ENCODE measurements at places on chromosomes 6 and 20.

DNA sequence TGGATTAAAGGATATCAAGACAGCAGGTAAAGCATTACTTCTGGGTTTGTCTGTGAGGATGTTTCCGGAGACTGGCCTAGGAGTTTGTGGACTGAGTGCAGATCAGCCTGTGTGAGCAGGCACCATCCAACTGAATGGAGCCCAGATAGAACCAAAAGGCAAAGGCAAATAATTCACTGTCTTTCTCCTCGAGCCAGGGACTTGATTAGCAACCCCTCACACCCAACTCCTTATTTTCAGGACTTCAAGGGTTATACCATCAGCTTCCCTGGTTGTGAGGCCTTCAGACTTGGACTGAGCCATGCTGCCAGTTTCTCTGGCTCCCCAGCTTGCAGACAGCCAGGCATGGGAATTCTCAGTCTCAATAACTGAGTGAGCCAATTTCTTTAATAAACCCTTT is 19.3 kb downstream of the PSMB1 start:
- no peak for DNase-seq

- DNase-seq: no peak
These were observed 56.4 kb downstream of the SNRNP48 start for GRCh38 chr6:7646394-7646793.

DNA sequence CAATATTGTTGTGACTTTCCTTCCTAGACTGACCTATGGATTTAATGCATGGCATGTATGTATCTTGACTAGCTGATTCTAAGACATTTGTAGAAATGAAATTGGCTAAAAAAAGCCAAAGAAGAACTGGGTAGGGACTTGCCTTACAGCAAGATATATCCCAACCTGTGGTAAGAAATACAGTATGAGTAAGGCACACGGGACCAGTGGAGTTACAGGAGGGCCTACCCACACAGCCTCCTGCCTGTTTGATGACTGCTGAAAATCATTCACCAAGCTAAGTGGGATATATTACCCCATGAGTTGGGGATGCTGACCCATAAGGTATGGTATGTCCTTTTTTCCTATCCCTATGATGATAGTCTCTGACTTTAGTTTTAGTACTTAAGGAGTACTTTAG is 112.2 kb downstream of the INSM1 start:
- no peak for DNase-seq

DNA sequence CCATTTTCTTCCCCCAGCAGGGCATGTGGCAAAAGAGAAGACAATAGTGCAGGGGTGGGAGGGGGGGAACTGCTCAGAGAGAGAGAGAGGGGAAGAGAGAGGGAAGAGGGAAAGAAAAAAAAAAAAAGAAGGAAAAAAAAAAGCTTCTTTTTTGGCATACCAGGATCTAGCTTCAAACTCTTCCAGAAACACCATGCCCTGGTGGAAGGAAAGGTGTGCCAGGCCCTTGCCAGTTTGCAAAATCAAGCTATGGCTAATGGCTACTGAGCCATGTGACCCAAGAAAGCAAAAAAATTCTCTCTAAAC is 326 bp downstream of the ZMYND8 start:
- DNase-seq: no peak

DNA sequence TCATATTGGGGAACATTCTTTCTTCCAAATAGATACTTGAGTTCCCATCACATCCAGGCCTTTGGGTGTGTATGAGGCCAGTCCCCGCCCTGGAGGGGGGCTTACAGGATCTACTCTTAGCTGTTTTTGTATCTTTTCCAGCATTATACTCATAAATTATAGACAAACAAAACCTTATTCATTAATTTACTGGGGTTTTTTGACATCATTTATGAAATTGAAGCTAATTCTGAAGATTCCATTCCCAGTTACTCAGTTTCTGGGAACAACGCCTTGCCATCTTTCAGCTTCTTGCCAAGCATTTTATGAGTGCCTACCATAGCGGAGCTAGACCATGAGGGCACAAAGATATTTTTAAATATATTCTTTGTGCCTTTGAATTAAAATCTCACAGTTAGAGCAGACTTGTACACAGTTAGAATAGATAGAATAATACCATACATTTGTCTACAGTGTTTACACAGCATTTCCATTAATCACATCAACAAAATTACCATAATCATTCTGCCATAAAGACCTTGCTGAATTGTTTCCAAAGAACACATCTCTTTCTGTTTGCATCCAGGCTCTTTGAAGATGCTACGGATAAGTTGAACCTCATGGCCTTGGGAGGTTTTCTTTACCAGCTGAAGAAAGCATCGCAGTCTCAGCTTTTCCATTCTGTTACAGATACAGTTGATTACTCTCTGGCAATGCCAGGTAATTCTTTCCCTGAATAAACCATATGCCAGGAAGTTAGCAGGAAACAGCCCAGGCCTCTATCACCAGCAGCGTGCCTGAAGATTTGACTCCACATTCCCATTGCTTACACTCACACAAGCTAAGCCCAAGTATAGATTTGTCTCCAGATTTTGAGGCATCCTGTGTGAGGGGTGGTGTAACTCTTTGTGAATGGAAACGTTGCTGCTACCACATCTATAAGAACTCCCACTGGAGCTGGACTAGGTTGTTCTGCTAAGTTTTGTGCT is 75.4 kb upstream of the PBOV1 start:
- no peak for DNase-seq

DNA sequence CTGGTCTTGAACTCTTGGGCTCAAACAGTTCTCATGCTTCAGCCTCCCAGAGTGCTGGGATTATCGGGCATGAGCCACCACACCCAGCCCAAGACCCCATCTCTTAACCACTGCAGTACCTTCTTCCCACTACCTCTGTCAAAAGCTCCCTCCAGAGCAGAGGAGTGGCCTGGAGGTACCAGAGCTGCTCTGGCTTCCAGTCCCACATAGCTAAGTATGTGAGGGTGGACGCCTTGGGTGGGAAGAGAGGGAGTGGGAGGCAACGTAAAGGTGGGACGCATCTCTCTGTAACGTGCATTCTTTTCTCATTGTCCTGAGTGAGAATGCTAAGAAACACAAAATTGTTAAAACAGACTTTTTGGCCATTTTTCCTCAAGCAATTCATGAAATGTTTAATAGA is 24.5 kb downstream of the TM9SF4 start:
- no peak for DNase-seq

- no peak for DNase-seq
These were observed 71.6 kb downstream of the GJA1 start for GRCh38 chr6:121506761-121507754.

DNA sequence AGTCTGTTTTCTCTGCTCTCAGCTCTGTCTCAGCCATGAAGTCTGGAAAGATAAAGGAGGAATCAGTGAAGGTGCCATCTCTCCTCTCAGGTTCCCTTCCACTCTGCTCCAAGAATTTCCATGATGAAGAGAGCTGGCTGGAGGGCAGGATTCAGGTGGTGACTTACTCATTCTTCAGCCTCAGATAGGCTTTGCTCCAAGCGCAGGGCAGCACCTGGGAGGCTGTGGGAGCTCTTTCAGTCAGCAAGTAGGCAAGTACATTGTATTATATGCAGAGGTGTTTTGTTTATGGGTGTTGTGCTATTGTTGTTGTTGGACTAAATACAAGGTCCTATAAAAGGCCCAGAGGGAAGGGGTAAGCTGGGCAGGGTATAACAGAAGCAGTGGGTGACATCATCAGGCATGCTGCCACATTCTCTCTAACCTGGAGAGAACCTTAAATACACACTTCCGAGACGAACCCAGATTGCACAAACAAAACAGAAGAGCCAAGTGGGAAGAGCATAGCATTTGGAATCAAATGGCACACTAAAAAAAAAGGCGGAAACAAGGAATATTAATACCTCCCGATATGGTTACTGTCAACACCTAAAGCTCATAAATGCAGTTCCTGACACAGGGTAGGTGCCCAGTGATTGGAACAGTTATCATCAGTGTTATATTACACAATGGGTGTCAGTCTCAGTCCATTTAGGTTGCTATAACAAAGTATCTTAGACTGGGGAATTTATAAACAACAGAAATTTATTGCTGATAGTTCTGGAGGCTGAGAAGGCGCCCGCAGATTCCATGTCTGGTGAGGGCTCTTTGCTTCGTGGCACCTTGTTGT is 14.5 kb upstream of the PSMG4 start:
- no peak for DNase-seq

- no peak for DNase-seq
These were observed 511.6 kb downstream of the CDH26 start for GRCh38 chr20:60469829-60470228.

- DNase-seq: no peak
These were observed 22.8 kb downstream of the SLC17A9 start for GRCh38 chr20:62975251-62975760.

DNA sequence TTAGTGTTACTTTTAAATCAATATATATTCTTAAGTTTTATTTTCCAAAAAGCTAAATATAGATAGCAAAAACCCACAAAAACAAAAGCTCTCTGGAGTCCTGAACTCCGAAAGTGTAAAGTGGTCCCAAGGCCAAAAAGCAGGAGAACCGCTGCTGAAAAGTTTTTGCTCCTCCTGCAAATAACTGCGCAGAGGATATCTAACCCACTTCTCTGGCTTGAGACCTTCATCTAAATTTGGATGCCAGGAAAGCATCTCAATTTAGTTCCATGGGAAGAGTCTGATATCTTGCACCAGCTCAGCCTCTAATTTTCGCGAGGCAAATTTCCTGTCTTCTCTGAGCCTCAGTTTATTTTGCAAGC is 523 bp downstream of the MRPS10 start:
- no peak for DNase-seq

GRCh38 chr6:52990342-52990741 is 4.7 kb downstream of the GSTA4 start:
- no peak for DNase-seq

DNA sequence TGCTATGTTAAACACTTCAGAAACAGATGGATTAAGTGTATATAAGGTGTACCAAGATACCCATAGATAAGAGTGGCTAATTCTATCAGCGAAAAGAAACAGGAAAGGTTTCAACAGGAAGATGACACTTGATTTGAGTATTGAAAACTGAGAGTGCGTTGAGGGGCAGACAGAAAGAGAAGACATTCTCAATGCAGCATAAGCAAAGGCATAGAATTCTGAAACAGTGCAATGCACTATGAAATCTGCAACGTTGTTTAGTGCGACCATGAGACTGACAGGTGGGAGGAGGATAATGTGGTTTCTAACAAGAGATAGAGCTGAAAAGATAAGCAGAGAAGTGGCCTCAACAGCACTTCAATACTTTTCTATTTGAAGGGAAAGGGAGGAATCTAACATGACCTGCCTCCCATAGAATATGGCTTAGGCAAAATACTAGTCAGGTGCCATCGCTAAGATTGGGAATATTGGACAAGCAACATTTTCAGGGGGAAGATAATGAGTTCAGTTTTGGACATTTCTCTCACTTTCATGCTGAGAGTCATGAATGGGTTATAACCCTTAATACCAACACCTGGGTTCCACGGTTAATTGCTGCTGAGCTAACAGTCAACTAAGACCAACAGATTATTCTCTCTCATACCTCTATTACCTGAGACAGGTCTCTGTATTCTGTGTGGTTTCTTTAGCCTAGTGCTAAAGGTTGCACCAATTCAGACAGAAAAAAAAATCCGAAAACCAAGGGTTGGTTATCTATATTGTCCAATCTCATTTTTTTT is 312.9 kb upstream of the ARID1B start:
- DNase-seq: no peak

- no peak for DNase-seq
These were observed 65.4 kb downstream of the MYH7B start for GRCh38 chr20:35021063-35021462.

DNA sequence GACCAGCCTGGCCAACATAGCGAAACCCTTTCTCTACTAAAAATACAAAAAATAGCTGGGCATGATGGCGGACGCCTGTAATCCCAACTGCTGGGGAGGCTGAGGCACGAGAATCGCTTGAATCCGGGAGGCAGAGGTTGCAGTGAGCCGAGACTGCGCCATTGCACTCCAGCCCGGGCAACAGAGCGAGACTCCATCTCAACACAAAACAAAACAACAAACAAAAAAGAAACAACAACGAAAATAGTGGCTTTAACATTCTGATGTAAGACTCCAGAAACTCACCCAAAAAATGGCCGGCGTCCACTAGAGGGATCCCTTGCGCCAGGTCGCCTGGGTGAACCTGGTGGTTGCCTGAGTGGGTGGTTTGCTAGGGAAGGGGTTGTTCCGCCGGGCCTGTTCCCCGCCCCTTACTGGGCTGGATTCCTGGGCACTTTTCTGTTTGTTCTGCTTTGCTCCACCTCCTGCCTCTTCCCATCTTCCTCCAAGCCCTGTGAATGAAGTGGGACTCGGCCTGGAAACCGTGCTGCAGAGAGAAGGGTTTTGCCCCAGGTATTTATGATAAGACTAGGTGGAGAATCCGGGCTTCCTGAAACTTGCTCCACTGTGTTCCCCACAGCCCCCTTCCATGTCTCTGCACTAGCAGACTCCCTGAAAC is 1.5 kb downstream of the PABPC1L start:
- no peak for DNase-seq

DNA sequence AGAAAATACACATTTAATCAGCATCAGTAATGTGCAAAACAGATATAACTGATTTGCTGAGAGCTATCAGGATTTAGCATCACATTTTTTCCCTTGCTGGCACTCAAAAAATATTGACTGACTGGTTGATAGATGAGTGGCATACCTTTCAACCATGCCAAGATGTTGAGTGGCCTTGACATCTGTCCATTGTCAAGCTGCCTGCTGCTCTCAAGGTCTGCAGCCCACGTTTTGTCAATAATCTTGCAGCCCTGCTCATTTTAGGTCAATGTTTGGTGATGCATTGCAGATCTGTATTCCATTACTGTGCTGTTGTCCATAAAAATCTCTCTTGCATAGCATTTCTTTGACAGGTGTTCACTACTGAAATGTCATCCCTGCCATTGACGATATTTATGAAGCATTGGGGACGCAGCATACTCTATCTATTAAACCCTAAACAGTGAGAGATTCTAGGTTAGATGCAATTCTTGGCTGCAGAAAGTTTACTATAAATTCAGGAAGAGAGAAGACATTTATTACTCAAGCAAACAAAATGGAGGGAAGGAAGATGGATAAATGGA is 111.6 kb downstream of the BFSP1 start:
- DNase-seq: no peak

GRCh38 chr6:168908166-168908565 is 345.5 kb downstream of the THBS2 start:
- DNase-seq: no peak

GRCh38 chr20:4227085-4227821 is 211.9 kb upstream of the RNF24 start:
- no peak for DNase-seq
